ENCODE measurements at places on chromosomes 11 and 22.

GRCh38 chr11:12126344-12127019 is 16.1 kb downstream of the MICAL2 start:
- H3K27ac ChIP-seq, result no peak overlapping the region
- no peak for DNase-seq
- H3K4me3 ChIP-seq, result no peak overlapping the region
- H3K36me3 ChIP-seq, result no peaks in the 10 kb centered on the region
- no peaks in the 10 kb centered on the region for H3K27me3 ChIP-seq

DNA sequence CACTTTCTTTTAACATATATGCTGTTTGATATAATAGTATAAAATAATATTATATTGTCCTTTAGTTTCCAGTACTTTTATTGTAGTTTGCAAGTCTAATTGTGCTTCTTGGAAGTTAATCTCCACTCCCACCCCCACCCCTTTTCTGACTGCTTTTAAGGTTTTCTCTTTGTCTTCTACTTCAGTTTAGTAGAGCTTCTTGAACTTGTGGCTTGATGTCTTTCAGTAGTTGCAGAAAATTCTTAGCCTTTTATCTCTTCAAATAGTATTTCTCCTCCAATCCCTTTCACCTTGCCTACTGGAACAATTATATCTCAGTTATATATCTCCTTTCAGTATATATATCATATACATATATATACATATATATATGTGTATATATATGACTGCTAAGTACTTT is 56.6 kb downstream of the PARVG start:
- H3K4me3 ChIP-seq, result no peak overlapping the region
- no peaks in the 10 kb centered on the region for H3K4me1 ChIP-seq
- no peak overlapping the region for H3K27ac ChIP-seq

- H3K36me3 ChIP-seq, result no peaks in the 10 kb centered on the region
- H3K4me3 ChIP-seq, result no peak overlapping the region
- no peak overlapping the region for H3K27ac ChIP-seq
- DNase-seq, result peak; percentile 13
- no peaks in the 10 kb centered on the region for H3K4me1 ChIP-seq
Observed at GRCh38 chr11:71548716-71549151, 514 bp downstream of the KRTAP5-9 start.

- H3K27ac ChIP-seq, result no peak overlapping the region
- H3K4me3 ChIP-seq, result no peak overlapping the region
- 0 out of 2 replicates have a peak, but pooled peaks cover 3% of the 10 kb centered on the region for H3K4me1 ChIP-seq
- H3K27me3 ChIP-seq, result no peaks in the 10 kb centered on the region
- peaks cover 29% of the 10 kb centered on the region for H3K36me3 ChIP-seq
Observed at GRCh38 chr22:17789379-17790200, 15.3 kb upstream of the BID start.

DNA sequence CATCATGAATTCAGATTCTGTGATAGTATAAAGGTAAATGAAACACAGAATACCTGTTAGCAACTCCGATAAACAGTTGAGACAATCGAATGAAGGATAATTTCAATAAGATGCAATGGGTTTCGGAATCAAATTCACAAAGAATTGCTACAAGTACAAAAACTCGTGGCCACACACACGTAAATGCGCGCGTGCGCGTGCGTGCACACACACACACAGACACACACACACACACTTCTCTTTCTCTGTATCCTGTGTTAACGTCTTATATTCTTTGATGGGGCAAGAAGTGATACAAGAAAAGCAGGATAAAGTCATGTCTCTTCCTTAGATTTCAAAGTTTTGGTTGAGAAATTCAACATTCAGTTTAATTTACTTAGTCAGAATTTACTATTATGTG is 57.2 kb downstream of the FOLH1 start:
- DNase-seq, result no peak
- no peak overlapping the region for H3K27ac ChIP-seq
- H3K4me3 ChIP-seq, result no peak overlapping the region
- no peaks in the 10 kb centered on the region for H3K27me3 ChIP-seq

- H3K4me1 ChIP-seq, result no peaks in the 10 kb centered on the region
- H3K27ac ChIP-seq, result no peak overlapping the region
- H3K27me3 ChIP-seq, result no peaks in the 10 kb centered on the region
- no peak for DNase-seq
Observed at GRCh38 chr11:29231586-29231985, 785.2 kb downstream of the KCNA4 start.

- peaks cover 91% of the 10 kb centered on the region for H3K36me3 ChIP-seq
- no peak overlapping the region for H3K27ac ChIP-seq
- DNase-seq, result no peak
- H3K27me3 ChIP-seq, result no peaks in the 10 kb centered on the region
- no peak overlapping the region for H3K4me3 ChIP-seq
- no peaks in the 10 kb centered on the region for H3K4me1 ChIP-seq
Observed at GRCh38 chr22:29141078-29141688, 64.5 kb upstream of the EMID1 start.

DNA sequence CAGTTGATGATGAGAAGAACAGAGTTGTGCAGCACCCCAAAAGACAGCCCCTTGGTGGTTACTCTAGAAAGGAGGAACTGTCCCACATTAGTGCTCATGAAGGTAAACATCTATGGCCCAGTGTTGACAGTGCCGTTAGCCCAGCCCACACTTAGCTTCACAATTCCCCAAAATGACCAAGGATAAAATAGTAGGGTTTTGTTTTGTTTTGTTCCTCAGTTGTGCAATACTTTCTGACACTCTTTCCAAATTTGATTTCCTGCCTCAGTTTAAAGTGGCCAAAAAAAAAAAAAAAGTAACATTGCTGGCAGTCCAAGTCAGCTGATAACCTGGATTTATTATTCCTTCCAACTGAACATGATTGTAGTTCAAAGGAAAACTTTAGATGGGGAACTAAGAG is 269.4 kb downstream of the TMEM135 start:
- DNase-seq, result no peak
- peaks cover 8% of the 10 kb centered on the region for H3K36me3 ChIP-seq
- no peak overlapping the region for H3K4me3 ChIP-seq
- no peaks in the 10 kb centered on the region for H3K4me1 ChIP-seq

DNA sequence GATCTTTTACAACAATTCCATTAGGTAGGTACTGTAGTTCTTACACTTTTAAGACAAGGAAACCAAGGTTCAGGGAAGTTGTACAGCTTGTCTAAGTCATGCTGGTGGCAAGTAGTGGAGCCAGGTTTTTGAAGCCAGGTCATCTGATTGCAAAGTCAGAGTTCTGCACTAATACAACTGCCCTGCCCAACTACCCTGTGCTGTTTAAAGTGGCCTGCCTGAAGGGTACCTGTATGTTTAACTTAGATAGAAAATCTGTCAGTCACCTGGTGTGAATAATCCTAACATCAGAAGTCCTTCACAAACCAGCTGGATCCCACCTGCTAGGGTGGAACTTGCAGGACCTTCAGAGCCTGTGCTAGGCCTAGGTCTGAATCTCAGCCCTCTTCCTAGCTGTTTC is 44.2 kb downstream of the ARFGAP2 start:
- no peaks in the 10 kb centered on the region for H3K27me3 ChIP-seq
- peaks cover 3% of the 10 kb centered on the region for H3K36me3 ChIP-seq
- no peak overlapping the region for H3K4me3 ChIP-seq
- H3K27ac ChIP-seq, result no peak overlapping the region
- H3K4me1 ChIP-seq, result no peaks in the 10 kb centered on the region
- DNase-seq, result no peak

DNA sequence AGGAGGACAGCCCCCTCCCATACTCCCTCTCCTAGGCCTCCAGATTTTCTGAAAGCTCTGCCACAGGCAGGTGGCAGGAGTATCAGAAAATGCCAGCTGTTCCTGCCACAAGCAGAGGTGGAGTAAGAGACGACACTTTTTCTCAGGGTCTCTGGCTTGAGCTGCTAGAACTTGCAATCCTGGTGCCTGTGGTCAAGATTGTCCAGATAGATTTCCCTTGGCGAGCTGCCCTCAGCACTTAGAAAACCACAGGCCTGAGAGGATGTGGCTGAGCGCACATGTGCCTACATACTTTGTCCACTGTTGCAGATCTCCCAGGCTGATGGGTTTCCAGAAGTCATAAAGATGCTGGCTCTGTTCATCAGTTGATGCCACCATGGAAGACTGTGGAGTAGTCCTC is 65.7 kb upstream of the NAV2 start:
- H3K4me3 ChIP-seq, result no peak overlapping the region
- no peaks in the 10 kb centered on the region for H3K4me1 ChIP-seq
- H3K36me3 ChIP-seq, result no peaks in the 10 kb centered on the region
- H3K27me3 ChIP-seq, result peaks cover 3% of the 10 kb centered on the region

GRCh38 chr11:66970371-66970806 is 4.7 kb upstream of the C11orf86 start:
- 0 out of 2 replicates have a peak, but pooled peaks cover 3% of the 10 kb centered on the region for H3K4me1 ChIP-seq
- H3K27ac ChIP-seq, result no peak overlapping the region
- no peaks in the 10 kb centered on the region for H3K27me3 ChIP-seq

GRCh38 chr22:39092111-39092862 is 4.8 kb upstream of the APOBEC3H start:
- no peak for DNase-seq
- no peaks in the 10 kb centered on the region for H3K36me3 ChIP-seq
- no peak overlapping the region for H3K27ac ChIP-seq

DNA sequence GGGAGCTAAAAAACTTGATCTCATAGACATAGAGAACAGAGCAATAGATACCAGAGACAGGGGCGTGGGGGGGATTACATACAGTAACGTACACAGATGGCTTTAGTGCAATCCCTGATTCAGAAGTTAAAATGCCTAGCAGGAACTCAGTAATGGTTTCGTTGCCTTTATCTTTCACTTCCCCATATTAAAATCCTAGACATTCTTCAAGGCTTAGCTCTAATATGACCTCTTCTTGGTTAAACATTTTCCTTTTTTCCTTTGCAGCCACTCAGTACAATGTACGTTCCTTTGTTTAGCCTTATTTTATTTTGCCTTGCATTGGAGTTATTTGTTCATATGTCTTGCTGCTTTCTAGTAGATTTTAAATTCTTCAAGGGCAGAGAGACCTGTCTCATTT is 104.9 kb downstream of the C11orf87 start:
- H3K4me3 ChIP-seq, result no peak overlapping the region
- H3K4me1 ChIP-seq, result no peaks in the 10 kb centered on the region
- H3K27me3 ChIP-seq, result no peaks in the 10 kb centered on the region
- DNase-seq, result no peak
- no peak overlapping the region for H3K27ac ChIP-seq
- no peaks in the 10 kb centered on the region for H3K36me3 ChIP-seq

GRCh38 chr22:38398609-38399461 is 56.2 kb downstream of the KCNJ4 start:
- no peaks in the 10 kb centered on the region for H3K36me3 ChIP-seq
- DNase-seq, result peak; percentile 82
- peak overlapping the region; percentile 67 for H3K27ac ChIP-seq
- peaks cover 14% of the 10 kb centered on the region for H3K27me3 ChIP-seq
- peaks cover 30% of the 10 kb centered on the region for H3K4me1 ChIP-seq

GRCh38 chr22:44085743-44086270 is 61.7 kb downstream of the PARVB start:
- no peak overlapping the region for H3K4me3 ChIP-seq
- peak; percentile 19 for DNase-seq
- no peaks in the 10 kb centered on the region for H3K36me3 ChIP-seq
- H3K27me3 ChIP-seq, result no peaks in the 10 kb centered on the region
- no peaks in the 10 kb centered on the region for H3K4me1 ChIP-seq

DNA sequence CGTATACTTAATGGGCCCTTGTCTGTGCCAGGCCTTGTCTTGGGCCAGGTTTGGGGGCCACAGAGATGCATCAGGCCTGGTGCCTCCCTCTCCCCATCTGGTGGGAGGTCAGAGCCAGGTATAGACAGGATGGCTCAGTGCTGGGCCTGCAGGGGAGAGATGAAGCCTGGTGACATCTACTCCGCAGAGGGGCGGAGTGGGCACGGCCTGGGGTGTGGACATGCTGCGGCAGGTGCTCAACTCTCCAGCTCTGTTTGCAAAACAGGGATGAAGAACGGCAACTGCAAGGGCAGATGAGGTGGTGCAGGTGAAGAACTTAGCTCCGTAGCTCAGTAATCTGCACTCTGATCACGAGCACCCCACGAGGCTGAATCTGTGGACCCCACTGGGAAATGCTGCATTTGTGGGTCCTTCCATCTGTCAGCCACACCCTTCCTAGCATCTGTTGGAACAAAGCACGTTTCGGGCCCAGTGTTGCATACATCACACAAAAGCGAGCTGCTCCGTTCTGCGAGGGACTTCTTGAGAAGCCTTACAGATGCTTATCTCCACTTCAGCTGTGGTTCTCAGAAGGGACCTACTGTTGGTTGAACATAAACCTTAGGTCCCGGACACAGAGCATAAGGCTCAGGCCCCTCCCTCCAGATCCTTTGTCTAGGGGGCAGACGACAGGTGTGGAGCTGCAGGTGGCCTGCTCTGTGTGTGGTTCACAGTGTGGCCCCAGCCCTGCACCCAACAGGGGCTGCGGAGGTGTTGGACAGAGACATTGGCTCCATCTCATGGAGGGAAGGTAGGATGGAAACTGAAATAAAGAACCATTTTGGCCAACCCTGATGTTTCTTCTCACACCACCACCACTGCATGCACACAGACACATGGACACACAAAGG is 78.3 kb downstream of the LRRC32 start:
- H3K36me3 ChIP-seq, result no peaks in the 10 kb centered on the region
- no peak for DNase-seq
- no peak overlapping the region for H3K27ac ChIP-seq
- no peaks in the 10 kb centered on the region for H3K27me3 ChIP-seq
- no peak overlapping the region for H3K4me3 ChIP-seq

GRCh38 chr11:130718120-130718519 is 198.2 kb downstream of the SNX19 start:
- H3K27ac ChIP-seq, result no peak overlapping the region
- H3K27me3 ChIP-seq, result peaks cover 7% of the 10 kb centered on the region
- DNase-seq, result no peak
- H3K4me3 ChIP-seq, result no peak overlapping the region

- H3K4me1 ChIP-seq, result peaks cover under 1% of the 10 kb centered on the region
- DNase-seq, result no peak
- H3K36me3 ChIP-seq, result peaks cover 8% of the 10 kb centered on the region
- H3K27ac ChIP-seq, result no peak overlapping the region
- no peak overlapping the region for H3K4me3 ChIP-seq
Observed at GRCh38 chr22:42959576-42960509, 55.1 kb downstream of the PACSIN2 start.

DNA sequence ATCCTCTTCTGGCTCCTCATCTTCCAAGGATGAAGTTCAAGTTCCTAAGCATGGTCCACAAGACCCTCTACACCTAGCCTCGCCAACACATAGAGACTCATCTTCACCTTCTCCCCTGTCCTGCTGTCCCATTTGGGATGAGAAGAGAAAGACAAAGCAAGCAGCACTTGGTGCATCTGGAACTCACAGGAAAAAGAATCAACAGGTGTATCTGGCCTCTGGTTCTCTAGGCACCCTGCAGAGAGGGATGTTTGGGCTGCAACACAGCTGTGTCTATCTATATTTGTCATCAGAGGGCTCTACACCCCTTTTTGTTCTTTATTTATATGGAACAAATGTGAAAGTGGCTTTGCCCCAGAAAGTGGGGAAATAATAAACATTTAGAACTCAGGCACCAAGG is 82.1 kb upstream of the GALNT18 start:
- H3K27ac ChIP-seq, result no peak overlapping the region
- peaks cover 11% of the 10 kb centered on the region for H3K27me3 ChIP-seq
- no peaks in the 10 kb centered on the region for H3K4me1 ChIP-seq
- no peaks in the 10 kb centered on the region for H3K36me3 ChIP-seq

All from DND-41 (cell line).